ENCODE measurements at places on chromosomes 6 and 20.
A peak's percentile ranks its signal among the peaks of the same experiment; 100 is the strongest.

DNA sequence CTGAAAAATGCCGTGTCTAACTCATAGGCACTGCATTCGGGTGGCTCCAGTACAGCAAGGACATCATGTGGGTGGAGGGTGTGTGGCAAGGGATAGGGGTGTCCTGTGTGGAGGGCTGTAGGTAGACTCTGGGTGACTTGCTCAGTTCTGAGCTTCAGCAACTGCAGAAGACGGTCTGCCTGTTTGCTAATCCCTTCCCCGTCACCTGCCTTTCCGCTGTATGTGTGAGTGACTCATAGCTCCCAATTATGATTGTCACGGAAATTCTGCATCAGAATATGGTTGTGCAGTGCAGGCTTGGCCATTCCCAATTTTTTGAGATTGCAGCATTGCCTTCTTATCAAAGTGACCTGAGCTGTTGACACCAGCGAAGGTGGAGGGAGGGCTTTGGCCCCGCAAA, 174.3 kb downstream of the CDH4 start:
- DNase-seq = no peak

GRCh38 chr20:44166008-44166407, 21.0 kb downstream of the JPH2 start:
- DNase-seq = no peak

DNA sequence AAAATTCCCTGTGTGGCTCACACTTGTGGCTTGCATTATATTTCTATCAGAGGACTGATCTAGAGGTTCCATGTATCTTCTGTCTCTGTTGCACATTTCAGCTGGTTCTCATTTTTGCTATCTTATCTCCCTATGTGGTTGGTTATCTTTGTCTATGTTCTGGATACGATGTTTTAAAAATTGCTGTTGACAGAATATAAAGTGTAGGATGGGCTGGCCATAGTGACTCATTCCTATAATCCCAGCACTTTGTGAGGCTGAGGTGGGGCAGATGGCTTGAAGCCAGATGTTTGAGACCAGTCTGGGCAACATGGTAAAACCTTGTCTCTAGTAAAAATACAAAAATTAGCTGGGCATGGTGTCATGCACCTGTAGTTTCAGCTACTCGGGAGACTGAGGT, 9.9 kb upstream of the ULBP3 start:
- DNase-seq = no peak

DNA sequence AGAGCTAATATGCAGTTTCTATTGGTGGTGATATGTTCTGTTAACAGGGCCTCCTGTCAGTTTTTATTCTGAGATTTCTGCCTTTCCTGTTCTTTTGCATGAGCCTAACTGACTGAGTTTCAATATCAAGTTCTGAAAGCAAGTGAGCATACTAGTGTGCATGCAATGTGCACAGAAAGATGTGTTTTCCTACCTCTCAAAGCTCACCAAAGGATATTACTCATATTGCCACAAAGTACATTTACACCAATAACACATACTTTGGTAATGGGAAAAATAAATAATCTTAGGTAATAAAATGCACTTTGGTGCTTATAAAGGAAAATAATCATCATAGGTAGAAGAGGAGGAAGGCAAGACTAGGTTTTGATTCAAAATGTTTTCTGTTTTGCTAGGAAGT, 195.0 kb downstream of the KHDC1L start:
- DNase-seq = no peak

DNA sequence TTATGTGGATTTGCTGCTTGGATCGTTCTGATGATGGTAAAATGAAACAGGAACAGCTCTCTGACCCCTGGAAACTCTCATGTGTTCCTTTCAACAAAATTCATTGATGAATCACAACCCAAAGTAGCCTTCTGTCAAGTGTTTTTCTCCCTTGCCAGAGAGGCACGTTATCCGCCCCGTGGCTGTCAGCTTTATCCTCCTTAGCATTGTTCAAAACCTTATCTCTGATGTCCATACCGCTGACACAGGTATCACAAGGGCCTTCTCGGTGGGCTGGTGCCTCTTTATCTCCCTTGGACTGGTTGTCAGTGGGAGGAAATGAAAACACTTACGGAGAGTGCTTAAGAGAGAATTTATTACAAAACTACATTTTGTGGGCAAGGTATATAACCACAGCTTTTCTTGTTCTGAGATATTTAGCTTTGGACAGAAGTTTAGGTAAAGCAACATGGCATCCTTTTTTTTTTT, 84.9 kb downstream of the TIAM2 start:
- no peak for DNase-seq

DNA sequence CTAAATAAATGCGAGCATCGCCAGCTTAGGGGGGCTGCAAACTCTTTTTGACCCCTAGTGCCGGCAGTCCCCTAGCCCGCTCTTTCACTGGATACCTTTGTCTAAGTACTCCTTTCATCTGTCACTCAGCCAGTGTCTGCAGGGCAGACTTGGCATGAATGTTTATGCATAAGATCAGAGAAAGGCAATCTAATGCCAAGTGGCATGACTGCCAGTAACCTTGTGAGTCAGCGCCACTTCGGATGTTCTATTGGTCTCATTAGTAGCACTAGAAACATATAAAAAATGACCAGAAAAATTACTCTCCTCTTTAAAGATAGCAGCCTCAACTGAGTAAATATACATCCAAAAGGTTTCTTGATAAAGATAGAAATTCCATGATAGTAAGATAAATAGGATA, 192.2 kb downstream of the TBC1D32 start:
- DNase-seq = no peak

GRCh38 chr20:36606158-36607066, 833 bp downstream of the RAB5IF start:
- no peak for DNase-seq

DNA sequence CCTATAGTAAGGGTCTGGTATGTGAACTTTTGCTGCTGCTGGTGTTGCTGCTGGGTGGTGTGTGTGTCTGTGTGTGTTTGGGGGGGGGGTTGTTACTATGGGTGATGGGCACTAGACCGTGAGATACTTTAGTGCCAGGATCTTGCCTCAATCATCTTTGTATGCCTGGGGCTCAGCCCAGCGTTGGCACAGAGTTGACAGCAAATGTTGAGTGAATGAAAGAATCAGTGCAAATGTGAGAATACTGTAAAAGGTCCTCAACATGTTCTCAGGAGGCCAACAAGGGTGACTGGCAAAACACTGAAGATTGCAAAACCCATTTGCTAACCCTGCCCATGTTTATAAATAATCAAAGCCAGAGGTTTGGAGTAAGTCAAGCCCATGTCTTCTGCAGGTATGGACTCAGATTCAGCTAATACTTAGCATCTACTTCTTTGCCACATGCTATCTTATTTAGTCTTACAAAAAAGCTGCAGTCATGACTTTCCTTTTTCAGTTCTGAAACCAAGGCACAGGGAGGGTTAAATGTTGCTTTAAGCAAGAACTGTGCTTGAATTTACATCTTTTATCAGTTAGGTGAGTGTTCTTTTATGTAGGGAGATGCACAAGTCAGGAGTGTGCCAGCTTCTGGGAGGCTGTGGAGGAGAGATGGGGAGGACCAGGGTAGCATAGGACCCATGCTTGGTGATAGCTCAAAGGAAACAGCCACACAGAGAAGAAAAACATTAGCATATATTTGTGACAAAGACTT, 125.3 kb upstream of the SPACA1 start:
- DNase-seq = no peak

- DNase-seq = no peak
These were observed 203.6 kb upstream of the GMDS start for GRCh38 chr6:2448826-2449571.

GRCh38 chr6:15769511-15770018, 106.7 kb upstream of the DTNBP1 start:
- no peak for DNase-seq

- DNase-seq = no peak
These were observed 410.3 kb upstream of the SLC35B3 start for GRCh38 chr6:8845690-8846089.

- DNase-seq = no peak
These were observed 242.0 kb upstream of the TBX18 start for GRCh38 chr6:85006362-85006761.

GRCh38 chr20:63225082-63225454, 9.1 kb upstream of the YTHDF1 start:
- no peak for DNase-seq

GRCh38 chr6:854406-855118, 161.6 kb upstream of the EXOC2 start:
- DNase-seq = no peak

- peak; percentile 32 for DNase-seq
These were observed 90.5 kb downstream of the GRM4 start for GRCh38 chr6:34055223-34055933.

- no peak for DNase-seq
These were observed 391.4 kb upstream of the CITED2 start for GRCh38 chr6:139765825-139766285.

DNA sequence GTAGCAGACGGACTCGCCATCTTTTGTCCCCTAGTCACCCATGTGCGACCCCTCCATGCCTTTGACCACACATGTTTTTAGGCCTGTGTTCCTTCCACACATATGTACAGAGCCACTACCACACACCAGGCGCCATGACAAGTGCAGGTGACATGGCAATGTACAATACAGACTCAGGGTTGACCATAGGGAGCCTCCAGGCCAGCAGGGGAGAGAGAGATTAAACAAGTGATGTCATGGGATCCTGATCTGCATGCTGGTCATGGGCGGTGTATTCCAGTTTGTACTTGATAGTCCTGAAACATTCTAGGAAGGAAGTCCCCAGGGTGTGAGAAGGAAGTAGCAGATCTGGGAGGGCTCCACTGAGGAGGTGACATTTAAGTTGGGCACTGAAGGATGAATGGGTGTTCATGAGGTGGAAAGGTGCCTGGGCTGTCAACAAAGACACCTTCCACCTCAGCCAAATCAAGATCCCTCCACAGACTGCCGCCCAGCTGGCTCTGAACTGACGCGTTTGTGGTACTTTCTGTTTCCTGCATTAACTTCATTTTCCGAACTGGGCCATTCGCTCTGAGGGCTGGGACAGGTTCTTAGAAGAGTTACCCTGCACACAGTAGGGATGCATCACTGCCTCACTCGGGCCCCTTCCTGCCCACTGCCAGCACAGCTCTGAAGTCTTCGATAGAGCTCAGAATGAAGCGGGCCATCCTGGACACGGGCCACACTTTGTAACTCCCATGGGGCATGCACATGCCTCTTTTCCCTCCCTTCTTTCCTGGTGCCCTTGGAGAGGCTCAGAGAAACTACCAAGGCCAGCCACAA, 94.0 kb downstream of the NOL4L start:
- no peak for DNase-seq

DNA sequence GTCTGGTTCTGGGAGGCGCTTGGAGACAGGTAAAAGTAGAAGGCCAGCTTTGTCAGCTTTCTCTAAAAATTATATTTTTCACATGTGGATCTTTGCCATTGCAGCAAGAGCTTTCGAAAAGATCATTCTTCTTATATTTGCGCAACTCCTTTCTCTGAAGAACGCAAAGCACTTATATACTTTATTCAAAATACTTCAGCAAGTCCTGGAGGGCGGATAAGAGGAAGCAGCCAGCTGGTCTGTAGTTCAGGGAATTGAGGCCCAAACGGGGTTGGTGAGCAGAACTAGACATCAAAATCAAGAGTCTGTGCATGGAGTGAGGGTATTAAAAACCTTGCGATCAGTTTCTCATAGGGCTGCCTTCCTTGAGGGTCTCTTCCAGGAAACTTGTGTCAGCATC, 182.3 kb downstream of the DTNBP1 start:
- DNase-seq = no peak
